ENCODE measurements at places on chromosomes 1 and 21. TPM values are rescaled to one million over a fixed set of nuclear protein-coding genes. Genes with fewer than 3 reads are reported as not detected.

SH2D2A gene
- 1.8 TPM for total RNA-seq

GJA9 gene
- total RNA-seq = not detected

S100A9 gene
- not detected for total RNA-seq

ACTRT2 gene
- not detected for total RNA-seq

ASPM gene
- total RNA-seq = 59.8 TPM

IVNS1ABP gene
- total RNA-seq = 92.2 TPM
